ENCODE measurements at places on chromosomes 2 and 18.

- no peak for DNase-seq
Observed at GRCh38 chr18:58748899-58749595, 77.8 kb downstream of the MALT1 start.

- DNase-seq: no peak
Observed at GRCh38 chr18:47898055-47898454, 32.4 kb downstream of the SMAD2 start.

DNA sequence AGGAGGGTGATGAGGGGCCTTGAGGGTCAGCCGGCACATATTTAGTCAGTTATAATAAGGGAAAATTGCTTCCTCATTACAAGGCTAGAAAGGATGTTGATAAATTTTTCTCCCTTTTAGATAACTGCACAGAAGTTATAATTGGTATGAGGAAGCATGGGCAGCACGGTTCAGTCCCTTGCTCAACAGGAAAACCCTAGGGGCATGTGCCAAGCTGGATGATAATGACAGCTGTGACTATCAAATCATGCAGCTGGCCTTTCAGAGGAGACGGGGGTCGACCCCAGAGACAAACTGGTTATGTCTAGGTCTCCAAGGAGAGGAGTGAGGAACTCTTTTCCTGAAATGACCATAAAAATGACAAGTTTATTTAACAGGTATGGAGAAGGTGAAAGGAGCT lies 448.1 kb upstream of the VRK2 start:
- no peak for DNase-seq

DNA sequence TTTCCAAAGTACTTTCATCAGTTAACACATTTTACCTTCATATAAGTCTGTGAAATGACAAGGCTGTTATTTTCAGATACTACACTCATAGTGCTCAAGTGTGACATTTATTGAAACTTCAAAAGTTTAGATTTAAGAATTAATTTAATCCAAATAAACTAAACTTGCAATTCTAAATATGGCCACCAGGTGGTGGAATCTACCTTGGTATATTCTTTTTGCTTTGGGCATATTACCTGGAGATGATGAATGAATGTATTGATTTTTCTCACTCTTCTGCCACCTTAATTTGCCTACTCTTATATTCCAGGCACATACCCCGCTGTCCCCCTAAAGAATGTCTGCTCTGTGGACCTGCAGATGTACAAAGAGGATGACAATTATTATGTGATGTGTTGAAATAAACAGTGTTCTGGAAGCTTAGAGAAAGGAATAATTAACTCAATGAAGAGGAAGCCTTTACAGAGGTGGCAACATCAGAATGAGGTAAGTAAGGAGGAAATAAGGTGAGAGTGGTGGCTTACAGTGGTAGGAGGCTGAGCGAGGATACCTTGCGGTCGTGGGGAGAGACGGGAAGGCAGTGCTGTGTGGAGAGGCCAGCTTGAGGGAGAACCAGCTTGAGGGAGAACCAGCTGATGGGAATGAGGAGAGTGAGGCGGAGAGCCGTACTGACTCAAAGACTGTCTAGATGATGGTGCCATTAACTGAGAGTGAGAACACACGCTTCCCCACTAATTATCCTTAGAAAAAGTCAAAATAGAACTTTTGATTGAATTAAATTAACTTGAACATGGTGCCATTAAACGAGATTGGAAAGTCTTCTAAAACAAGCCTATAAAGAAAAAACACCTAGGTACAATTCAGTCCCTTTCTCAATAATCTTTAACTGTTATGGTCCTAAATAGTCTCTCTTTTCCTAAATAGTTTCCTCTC lies 179.5 kb downstream of the CELF4 start:
- no peak for DNase-seq

DNA sequence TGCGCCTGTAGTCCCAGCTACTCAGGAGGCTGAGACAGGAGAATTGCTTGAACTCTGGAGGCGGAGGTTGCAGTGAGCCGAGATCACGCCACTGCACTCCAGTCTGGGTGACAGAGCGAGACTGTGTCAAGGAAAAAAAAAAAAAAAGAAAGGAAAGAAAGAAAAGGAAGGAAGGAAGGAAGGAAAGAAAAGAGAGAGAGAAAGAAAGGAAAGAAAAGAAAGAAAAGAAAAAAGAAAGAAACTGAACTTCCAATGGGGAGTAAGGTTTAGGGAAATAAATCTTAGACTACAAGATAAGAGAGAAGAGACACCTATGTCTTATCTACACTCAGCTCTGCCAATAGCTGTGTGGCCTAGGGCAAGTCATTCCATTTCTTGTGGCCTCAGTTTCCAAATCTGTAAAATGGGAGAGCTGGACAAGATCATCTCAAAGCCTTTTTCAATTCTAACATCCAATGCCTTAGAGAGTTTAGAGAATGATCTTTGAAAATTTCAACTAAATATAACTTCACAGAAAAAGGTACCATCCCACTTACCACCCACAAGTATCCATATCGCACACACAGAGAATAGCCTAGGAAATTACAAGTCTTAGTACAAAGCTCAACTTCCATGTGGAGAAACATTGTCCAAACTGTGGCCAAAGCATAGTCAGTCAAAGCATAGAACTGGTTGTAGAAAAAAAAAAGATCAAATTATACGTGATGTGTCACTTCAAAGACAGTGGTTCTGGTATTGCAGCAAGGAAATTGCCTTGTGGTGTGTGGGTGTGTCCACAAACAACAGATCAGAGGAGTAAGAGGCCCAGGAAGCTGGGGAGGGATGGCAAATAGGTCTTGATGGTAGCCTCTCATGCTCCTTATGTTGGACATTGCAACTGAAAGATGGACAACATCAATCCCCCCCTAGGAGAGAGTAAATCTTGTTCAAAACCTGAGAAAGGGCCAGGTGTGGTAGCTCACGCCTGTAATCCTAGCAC lies 42.4 kb downstream of the SLC14A2 start:
- DNase-seq: no peak

GRCh38 chr2:192286093-192286701 lies 91.5 kb upstream of the TMEFF2 start:
- DNase-seq: no peak

DNA sequence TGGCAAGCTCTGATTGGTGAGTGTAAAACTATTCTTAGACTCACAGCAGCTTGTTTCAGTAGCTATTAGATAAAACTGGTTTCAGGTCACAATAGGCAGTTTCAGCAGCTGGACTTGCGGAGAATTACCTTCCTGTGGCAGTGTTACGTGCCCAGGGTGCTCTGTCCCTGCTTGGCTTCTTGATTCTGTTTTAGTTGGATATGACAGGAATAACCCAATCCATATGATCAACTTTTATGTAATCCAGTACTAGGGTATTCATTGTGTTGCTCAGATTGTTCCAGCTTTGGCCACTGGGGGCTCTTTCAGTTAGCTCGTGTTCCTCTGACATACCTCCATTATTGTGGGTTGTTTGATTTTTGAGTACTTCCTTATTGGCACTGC lies 43.1 kb downstream of the INPP4A start:
- no peak for DNase-seq

GRCh38 chr18:12032786-12033642 lies 51.7 kb downstream of the IMPA2 start:
- DNase-seq: no peak

- DNase-seq: no peak
Observed at GRCh38 chr18:13610555-13611141, 115.7 kb downstream of the FAM210A start.

DNA sequence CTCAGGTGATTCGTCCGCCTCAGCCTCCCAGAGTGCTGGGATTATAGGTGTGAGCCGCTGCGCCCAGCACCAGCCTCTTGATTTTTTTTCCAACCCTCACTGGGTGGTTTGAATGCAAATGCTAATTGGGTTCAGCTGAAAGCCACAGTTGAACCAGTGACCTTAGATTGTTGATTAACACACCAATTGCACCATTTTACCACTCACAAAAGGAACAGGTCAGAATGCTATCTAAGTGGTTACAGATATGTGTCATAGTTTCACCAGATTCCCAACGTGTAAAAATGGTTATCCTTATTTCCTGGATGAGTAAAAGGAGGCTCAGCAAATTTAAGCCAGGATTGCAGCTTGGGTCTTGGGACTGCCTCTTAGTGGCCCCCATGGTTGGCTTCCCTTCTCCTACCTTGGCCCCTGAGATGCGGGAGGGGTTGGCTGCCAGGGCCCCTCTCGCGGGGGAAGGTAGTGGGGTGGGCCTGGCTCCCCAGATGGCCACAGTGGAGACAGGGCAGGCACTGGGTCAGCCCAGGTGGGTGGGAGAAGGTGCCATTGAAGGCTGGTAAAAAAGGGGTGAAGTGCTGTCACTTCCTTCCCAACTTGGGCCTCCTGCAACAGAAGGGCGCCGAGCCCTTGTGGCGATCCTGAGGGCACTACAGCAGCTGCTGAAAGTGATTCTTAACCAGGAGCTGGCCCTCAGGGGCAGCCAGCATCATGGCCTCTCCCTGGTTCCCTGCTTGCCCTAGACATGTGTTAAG lies 164.9 kb upstream of the HAAO start:
- DNase-seq: no peak

- no peak for DNase-seq
Observed at GRCh38 chr2:48230834-48231233, 299.1 kb upstream of the STON1 start.

DNA sequence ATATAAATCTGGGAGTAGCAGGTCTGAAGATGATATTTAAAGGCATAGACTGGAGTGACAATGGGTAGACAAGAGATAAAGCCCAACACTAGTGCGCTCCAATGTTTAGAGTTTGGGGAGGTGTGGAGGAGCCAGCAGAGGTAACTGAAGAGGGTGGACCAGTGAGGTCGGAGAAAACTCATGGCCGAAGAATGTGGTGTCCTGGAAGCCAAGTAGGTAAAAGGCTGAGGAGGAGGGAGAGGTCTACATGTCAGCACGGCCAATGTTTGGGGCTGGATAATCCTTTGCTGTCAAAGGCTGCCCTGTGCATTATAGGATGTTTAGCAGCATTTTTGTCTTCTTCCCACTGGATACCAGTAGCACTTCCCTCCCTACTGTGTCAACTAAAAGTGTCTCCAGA lies 78.8 kb upstream of the KCNE4 start:
- DNase-seq: no peak

DNA sequence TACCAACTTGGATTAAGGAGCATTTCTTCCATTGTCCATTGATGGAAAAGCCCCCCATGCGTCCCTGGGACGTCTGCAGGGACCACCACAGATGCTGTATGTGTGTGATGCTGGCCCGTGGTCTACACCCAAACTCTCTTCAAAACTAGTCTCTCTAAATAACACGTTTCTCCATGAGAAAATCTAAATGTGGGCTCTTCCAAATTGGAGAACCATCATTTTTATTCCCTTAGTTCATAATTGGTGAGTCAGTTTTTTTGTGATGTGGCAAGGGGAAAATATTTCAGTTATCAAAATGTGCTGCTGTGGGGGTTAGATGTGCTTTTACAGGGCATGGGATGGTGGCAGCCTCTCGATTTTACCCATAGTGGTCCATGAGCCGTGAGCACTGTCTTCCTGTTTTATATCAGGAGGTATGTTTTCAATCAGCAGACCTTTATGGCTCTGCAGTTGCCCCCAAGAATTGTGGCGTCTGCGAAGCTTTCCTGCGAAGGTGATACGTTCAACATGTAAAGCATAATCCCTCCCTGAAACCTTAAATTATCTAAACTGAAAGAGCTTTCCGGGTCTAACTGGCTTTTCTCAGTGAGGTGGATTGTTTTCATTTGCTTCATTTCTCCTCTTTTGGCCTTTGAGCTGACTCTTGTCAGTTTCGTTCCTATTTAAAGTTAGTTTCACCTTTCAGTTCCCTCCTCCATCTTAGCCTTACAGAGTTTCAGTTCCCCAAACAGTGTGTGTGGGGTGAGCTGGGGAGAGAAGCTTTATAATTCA lies 78.4 kb downstream of the SETBP1 start:
- DNase-seq: no peak

- no peak for DNase-seq
Observed at GRCh38 chr2:132256251-132256902, 94.6 kb upstream of the ANKRD30BL start.

DNA sequence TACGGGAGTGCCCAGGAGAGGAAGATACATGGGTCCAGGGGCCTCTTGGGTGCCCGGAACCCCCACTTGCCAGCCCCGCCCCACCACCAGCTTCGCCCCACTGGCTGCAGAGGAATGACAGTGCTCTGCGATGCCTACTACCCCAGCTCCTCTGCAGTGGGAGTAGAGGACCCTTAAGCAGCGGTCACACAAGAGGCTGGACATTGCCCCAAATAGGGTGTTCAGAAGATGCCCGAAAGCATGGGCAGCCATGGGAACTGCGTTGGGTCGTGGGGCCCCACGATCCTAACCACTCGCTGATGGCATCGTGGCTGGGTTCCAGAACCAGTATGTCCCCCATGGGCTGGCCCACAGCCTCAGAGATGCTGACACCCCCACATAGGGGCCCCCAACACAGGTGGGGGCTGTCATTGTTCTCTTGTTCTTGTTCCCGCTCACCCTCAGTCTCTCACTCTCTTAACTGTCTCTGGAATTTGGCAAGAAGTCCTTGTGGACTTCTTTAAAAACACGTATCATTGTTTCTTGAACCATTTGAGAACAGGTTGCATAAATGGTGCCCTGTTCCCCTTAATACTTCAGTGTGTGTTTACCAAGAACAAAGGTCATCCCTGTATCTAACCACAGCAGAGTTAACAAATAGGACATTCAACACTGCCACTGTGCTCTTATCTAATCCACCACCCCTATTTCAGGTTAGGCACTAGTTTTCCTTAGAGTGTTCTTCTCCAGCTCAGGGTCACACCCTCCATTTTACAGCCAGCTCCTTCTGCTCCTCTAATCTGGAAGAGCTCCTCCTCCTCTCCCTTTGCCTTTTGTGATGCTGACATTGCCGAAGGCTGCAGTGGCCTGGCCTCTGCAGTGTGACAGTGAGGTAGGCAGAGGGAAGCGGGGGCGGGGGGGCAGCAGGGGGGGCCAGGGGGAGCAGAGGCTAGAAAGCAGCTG lies 76.3 kb downstream of the STPG4 start:
- DNase-seq: no peak

DNA sequence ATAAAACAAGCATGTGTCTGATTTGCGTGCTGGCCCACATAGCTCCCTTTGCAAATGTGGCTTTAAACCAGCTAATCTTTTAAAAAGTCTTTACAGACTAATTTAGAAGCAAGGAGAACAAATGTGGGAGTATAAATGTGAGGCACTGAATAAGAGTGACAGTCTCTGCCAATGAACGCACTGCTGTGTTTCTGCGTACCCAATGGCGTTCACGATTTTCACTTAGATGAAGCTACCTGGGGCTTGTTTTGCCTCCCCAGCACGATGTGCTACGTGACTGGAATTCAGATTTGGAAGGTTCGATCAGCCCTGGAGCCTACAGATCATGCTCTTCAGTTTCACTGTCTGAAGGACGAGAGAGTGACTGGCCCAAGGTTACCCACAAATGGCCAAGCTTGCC lies 10.8 kb upstream of the CRACDL start:
- no peak for DNase-seq

DNA sequence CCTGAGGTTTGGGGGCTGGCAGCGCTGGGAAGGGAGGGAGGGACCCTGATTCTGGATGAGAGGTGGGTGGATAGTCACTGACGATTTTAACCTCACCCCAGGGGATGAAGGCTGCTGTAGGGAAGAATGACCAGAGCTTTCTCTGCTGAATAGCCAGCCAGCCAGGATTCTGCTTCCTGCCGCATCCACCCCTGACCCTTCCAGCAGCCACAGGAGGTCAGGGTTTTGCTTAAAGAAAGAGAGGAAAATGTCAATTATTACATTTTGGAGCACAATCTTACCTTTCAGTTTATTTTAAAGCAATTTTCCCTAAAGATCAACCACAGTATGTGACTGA lies 217.7 kb downstream of the GBX2 start:
- no peak for DNase-seq

All from ecto neural progenitor cell (in vitro differentiated cells).